Lower lobe of right lung (tissue), 2 donors: ENCODE measurements at places on chromosomes 16 and 17.

- DNase-seq, result no peak
Measured at GRCh38 chr16:83458612-83459011, 349.2 kb upstream of the HSBP1 start.

- no peak for DNase-seq
Measured at GRCh38 chr16:57606847-57607501, 21.5 kb upstream of the ADGRG1 start.

- no peak for DNase-seq
Measured at GRCh38 chr16:87074641-87075318, 242.4 kb downstream of the C16orf95 start.

GRCh38 chr16:75106351-75107274 is 10.0 kb downstream of the LDHD start:
- DNase-seq, result no peak

GRCh38 chr17:43816336-43817320 is 16.3 kb downstream of the MPP3 start:
- DNase-seq, result no peak

DNA sequence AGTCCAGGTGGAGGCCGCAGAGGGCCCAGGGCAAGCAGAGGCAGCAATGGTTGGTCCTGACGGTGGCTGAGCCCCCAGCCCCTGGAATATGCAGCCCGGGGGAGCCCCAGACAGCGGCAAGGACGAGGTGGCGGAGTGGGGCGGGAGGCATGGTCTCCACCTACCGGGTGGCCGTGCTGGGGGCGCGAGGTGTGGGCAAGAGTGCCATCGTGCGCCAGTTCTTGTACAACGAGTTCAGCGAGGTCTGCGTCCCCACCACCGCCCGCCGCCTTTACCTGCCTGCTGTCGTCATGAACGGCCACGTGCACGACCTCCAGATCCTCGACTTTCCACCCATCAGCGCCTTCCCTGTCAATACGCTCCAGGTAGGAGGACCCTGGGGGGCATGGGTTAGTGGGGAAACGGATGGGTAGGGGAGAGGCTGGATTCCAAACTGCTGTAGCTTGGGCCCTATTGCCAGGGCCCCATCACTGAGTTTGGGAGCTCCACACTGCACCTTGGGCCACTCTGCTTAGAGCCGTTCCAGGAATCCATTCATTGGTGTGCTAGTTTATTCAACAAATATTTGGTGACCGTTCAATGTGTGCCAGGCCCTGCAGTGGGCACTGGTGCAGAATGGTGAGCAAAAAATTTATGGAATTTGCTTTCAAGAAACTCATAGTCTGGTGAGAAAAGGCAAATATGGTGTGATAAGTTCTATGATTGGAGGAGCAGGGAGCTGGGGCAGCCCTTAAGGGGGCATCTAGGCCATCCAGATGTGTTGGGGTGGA is 3.8 kb downstream of the RASL10B start:
- DNase-seq, result no peak

- no peak for DNase-seq
Measured at GRCh38 chr16:12258861-12259645, 282.5 kb downstream of the SNX29 start.

DNA sequence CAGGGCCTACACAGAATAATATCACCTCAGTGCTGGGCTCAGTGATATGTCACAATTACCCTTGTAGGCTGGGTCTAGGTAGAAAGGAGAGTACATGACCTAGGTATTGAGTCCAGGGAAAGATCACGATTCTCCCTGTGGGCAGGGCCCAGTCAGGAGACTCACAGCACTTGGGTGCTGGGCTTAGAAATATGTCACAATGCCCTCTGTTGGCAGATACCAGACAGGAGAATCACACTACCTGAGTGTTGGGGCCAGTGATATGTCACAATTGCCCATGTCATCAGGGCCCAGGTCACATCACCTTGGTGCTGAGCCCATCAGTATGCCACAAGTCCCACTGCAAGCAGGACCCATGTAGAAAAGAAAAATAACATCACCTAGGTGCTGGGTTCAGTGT is 2105.5 kb downstream of the TP53TG3F start:
- DNase-seq, result no peak

DNA sequence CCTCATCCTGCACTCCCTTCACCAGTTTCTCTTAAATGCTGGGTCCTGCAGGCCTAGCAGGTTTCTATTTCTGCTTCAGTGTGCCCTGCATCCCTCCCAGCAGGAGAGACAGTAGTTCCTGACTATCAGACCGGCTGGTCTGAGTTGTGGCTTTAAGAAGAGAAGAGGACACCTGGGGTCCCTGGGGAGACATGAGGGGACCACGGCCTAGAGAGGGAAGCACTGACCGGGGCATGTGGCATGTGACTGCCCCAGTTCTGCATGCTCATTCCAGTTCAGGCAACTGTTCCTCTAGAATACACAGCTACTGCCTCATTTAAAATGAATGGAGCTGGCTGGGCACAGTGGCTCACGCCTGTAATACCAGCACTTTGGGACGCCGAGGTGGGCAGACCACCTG is 61.3 kb downstream of the GPRC5B start:
- no peak for DNase-seq

DNA sequence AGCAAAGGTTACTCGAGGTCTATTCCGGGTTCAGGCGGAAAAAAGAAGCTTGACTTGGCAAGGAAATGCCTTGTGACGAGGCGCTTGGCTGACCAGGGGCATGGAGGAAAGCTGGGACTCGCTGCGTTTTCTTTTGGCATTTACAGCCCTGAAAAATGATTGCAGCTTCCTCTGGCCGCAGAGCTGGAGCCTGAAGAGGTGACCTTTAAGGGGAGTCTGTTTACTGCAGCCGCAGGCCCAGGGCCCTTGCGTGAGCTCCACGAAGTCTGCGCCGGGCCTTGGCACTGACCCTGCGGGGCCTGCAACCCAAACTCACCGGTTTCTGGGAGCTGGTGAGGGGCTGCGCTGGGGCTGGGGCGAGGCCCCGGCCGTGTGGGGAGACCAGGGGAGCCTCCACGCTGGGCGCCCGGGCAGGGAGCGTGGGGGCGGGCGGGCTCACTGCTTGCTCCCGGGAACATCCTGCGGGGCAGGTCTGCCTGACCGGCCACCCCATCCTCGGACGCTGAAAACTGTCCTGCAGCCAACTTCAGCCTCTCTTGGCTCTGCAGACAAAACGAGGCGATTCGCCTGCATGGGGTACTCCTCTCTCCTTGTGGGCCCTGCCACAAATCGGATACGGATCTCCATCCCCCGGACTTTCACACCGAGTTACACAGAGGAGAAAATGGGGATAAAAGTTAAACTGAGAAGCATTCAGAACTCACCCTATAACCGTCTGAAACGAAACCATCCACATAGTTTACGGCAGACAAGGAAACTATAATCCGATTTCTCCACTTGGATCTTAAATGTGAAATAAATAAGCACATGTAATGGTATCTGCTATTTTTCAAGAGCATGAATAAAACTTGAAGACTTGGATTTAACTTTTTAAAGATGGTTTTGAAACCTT is 206.3 kb upstream of the FOXF1 start:
- DNase-seq, result no peak

DNA sequence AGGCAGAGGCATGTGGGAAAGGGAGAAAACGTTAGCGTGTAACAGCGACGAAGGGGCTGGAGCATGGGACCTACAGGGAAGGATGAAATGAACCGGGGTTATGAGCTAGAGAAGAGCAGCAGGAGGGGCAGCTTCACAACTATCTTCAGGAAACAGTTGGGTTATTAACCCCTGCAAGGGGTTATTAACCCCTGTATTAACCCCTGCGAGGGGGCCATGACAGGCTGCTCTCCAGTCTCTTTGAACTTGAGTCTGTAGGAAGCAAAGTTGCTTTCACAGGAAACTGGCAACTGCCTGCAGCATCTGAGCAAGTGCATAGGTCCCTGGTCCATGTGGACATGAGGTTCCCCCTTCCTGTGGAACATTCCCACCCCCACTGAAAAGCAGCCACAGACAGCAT is 119.2 kb upstream of the CRHR1 start:
- peak; percentile 10 for DNase-seq

DNA sequence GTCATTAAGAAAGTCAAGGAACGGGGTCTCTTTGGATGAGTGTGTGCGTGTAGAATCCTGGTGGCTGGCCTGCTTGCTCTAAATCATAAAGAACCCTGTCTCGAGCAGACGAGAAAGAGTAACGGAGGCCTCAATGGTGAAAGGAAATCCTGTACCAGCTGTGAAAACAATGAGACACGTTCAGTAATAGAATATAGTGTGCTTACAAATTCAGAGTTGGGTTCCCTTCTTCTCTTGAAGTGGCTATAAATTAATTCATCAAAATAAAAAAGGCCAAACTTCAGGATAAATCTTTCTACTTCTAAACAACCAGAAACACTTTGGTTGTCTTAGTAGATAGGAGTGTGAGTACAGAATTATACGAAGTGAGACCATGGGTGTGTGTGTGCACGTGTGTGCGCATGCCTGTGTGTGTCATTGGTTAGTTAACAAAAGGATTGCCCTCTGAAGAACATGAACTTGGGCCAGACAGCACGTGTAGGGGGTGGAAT is 48.5 kb downstream of the WWOX start:
- no peak for DNase-seq

GRCh38 chr17:1228781-1229348 is 41.4 kb upstream of the BHLHA9 start:
- peak; percentile 51 for DNase-seq

- DNase-seq, result peak; percentile 74
Measured at GRCh38 chr17:77869665-77870132, 88.8 kb upstream of the TNRC6C start.

- DNase-seq, result no peak
Measured at GRCh38 chr17:31549121-31549524, 157.6 kb downstream of the RAB11FIP4 start.

DNA sequence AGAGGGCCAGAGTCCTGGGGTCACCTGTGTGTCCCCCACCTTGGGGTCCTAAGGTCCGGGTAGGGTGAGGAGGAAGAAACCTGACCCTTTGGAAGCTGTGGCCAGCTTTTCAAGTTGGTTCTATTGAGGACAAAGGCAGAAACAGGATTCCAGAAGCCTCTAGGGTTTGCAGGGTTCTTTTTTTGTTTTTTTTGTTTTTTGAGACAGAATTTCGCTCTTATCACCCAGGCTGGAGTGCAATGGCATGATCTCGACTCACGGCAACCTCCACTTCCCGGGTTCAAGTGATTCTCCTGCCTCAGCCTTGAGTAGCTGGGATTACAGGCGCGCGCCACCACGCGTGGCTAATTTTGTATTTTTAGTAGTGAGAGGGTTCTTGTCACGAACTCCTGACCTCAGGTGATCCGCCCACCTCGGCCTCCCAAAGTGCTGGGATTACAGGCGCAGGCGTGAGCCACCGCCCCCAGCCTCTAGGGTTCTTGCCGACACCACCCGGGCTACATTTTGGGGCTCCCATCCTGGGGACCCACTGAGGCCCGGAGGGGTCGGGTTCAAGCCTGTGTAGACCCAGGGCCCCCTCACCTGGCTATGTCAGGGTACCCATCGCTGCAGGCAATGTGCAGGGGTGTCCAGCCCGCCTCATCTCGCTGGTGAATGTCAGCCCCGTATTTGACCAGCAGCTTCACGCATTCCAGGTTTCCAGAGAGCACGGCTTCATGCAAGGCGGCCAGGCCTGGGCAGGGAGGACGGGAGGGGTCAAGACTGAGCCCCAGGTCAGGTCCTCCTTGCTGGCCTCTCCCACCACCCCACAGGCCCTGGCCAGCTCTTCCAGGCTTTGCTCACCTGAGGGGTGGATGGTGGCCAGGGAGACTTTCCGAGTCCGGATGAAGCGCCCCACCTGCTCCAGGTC is 674 bp downstream of the PPP1R27 start:
- DNase-seq, result no peak

DNA sequence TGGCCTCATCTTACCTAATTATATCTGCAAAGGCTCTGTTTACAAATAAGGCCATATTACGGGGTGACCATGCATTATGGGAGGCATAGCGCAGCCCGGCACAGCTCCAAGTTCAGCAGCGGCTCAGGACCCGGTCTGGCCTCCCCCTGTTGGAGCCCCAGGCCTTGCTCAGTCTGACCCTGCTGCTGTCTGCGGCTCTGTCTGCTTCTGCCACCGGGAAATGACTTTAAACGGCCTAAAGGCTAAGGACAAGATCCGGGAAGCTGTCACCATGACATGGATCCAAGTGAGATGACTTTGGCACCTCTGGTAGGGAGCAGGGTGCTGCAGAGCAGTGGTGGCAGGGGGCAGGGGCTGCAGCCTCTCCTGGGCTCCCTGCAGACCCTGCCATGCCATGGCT is 140.6 kb upstream of the GSE1 start:
- no peak for DNase-seq

DNA sequence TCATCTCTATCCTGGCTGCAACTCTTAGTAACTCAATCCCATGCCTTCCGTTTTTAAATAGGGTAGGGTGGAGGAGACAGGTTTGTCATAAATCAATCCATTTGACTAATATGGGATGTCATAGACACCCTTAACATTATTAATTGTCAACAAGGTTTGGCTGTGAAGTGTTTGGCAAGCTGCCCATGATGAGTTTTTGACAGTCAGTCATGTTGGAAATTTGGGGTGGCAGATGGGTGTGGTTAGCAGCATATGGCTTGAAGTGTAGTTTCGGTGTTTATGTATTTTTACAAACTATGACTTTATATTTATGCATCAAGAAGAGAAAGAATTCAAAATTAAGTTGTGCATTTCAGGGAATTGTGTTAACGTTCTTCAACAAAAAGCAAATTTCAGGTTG is 221.8 kb upstream of the CDH5 start:
- DNase-seq, result no peak

GRCh38 chr17:74768069-74768762 is 7.9 kb downstream of the NAT9 start:
- DNase-seq, result no peak

GRCh38 chr16:79950932-79951719 is 350.6 kb upstream of the MAF start:
- no peak for DNase-seq

DNA sequence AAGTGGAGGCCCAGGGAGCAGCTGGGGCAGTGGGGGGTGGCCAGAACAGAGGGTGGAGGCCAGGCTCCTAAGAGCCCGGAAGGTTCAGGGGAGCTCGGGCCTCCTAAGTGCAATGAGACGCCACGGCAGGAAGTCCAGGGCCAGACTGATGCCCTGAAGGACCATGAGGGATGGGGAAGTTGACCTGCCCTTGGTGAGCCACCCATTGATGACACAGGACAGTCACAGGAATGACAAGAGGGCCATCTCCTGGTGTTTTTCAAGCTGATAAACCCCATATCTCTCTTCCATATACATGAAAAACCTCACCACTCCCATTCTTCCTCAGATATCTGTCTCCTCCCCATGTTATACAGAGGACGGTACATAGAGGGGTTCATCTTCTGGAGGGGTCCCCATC is 5.8 kb upstream of the MRPL58 start:
- no peak for DNase-seq
